Activated naive CD4-positive, alpha-beta T cell treated with anti-CD3 and anti-CD28 coated beads for 36 hours (primary cell): ENCODE measurements at places on chromosomes 16 and 17. TPM values are rescaled to one million over a fixed set of nuclear protein-coding genes. Genes with fewer than 3 reads are reported as not detected.

MYADML2 gene
- total RNA-seq = not detected

TP53TG3 gene
- not detected for total RNA-seq

TMC8 gene
- total RNA-seq = 105 TPM

DNA sequence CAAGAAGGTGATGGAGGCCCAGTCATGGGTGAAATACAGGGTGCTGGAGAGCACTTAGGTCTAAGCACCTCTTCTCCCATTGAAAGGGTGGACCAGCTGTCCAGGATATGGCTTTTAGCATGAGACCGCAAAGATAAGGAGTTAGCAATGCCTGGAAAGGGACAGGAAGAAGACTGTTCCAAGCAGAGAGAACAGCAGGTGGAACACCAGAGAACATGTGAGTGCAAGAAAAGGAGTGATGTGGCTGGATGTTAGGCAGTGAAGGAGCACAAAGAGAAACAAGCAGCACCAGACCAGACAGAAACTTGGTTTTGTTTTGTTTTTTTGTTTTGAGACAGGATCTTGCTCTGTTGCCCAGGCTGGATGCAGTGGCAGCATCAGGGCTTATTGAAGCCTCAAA, 45.4 kb upstream of the CCL1 start:
- H3K27me3 ChIP-seq = peaks cover 15% of the 10 kb centered on the region
- H3K36me3 ChIP-seq = no peaks in the 10 kb centered on the region
- DNase-seq = no peak
- H3K27ac ChIP-seq = no peak overlapping the region
- H3K4me1 ChIP-seq = no peaks in the 10 kb centered on the region
- no peak overlapping the region for H3K4me3 ChIP-seq

DNA sequence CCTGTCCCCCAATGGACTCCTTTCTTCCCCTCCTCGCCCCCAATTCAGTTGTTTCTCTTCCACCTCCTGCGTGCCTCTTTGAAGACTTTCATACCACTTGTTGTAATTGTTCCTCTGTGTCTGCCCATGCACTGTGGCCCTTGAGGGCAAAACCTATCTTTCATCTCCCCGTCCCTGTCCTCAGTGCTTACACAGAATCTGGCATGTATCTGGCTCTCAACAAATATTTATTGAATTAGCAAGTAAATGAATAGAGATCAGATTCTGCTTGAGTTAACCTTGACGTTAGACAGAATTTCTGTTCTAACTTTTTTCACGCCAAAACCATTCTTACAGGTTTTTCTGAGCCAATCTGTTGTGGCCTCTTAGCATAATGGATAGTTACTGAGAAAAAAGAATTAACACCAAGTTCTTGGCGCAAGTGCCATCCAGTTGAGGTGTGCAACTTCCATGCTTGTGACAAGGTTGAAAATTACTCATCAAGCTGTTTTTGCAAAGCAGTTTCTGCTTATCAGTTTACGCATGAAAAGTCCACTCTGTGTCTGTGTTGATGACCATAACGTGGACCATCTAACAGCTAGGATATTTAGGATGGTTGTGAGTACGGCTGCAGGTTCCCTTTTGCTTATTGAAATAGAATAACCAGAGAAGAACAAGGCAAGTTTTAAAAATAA, 215.1 kb downstream of the PRKCA start:
- H3K36me3 ChIP-seq = peaks cover 34% of the 10 kb centered on the region
- no peaks in the 10 kb centered on the region for H3K27me3 ChIP-seq
- H3K4me1 ChIP-seq = peaks cover 80% of the 10 kb centered on the region

DNA sequence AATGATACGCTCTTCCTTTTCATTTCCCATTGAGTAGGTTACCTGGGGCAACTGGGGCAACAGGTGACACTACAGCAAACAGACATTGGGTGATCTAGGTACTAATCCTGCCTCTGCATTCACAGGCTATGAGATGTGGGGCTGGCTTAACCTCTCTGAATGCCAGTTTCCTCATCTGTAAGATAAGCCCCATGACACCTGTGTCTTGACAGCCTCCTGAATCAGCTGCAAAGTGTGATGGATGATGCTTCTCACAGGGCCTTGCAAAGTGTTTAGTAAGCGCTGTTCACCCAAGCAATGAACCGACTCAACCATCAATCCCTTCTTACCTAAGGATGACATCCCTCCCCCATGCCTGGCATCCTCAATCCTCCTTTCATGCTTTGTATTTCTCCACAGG, 322.8 kb downstream of the XYLT1 start:
- H3K27ac ChIP-seq = no peak overlapping the region
- DNase-seq = no peak
- no peaks in the 10 kb centered on the region for H3K27me3 ChIP-seq
- no peaks in the 10 kb centered on the region for H3K4me1 ChIP-seq
- H3K4me3 ChIP-seq = no peak overlapping the region
- no peaks in the 10 kb centered on the region for H3K36me3 ChIP-seq

DNA sequence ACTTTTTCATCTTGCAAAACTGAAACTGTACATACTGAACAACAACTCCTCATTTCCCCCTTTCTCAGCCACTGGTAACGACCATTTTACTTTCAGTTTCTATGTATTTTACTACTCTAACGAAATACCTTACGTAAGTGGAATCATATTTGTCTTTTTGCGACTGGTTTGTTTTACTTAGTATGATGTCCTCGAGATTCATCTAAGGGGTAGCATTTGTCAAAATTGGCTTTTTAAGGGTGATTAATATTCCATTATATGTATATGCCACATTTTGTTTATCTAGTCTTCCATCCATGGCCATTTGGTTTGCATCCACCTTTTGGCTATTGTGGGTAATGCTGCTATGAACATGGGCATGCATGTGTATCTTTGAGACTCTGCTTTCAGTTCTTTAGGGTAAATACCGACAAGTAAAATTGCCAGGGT, 10.4 kb downstream of the KPNB1 start:
- H3K4me1 ChIP-seq = peaks cover 67% of the 10 kb centered on the region
- peak overlapping the region; percentile 37 for H3K4me3 ChIP-seq
- no peaks in the 10 kb centered on the region for H3K27me3 ChIP-seq

GRCh38 chr17:17897442-17897841, 60.7 kb upstream of the SREBF1 start:
- no peak overlapping the region for H3K4me3 ChIP-seq
- no peak overlapping the region for H3K27ac ChIP-seq
- H3K4me1 ChIP-seq = peaks cover 2% of the 10 kb centered on the region
- H3K27me3 ChIP-seq = no peaks in the 10 kb centered on the region
- peaks cover 6% of the 10 kb centered on the region for H3K36me3 ChIP-seq

GRCh38 chr17:62809656-62810055, 1.5 kb upstream of the MARCHF10 start:
- H3K27ac ChIP-seq = no peak overlapping the region
- H3K4me1 ChIP-seq = peaks cover 5% of the 10 kb centered on the region
- no peak for DNase-seq
- no peak overlapping the region for H3K4me3 ChIP-seq
- H3K27me3 ChIP-seq = peaks cover 31% of the 10 kb centered on the region
- no peaks in the 10 kb centered on the region for H3K36me3 ChIP-seq

GRCh38 chr17:51642029-51642428, 381.7 kb downstream of the UTP18 start:
- no peak overlapping the region for H3K27ac ChIP-seq
- peaks cover 15% of the 10 kb centered on the region for H3K27me3 ChIP-seq
- H3K36me3 ChIP-seq = no peaks in the 10 kb centered on the region
- no peak for DNase-seq

DNA sequence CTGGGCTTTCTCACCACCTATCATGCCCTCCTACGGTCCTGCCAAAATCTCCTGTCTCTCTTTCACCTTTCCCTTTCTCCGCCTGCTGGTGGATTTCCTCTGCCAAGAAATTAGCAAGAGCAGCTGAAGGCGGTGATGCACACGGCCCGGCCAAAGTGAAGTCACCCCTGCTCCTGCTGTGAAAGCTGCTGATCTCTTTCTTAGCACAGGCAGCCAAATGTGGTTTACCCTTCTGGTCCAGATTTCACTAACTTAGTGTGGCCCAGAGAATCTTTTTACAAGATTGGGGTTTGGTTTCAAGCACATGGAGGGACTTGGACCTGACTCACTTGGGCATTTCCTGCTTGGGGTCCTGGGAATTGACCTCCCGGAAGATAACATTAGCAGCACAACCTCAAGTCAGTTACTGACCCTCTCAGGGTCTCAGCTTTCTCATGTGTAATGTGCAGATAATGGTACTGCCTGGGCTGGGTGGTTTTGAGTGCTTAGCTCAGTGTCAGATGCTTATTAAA, 155.7 kb downstream of the SOCS1 start:
- DNase-seq = peak; percentile 60
- peaks cover under 1% of the 10 kb centered on the region for H3K36me3 ChIP-seq
- H3K4me3 ChIP-seq = no peak overlapping the region
- no peaks in the 10 kb centered on the region for H3K27me3 ChIP-seq

GRCh38 chr17:16814439-16814838, 124.4 kb downstream of the CCDC144A start:
- H3K4me1 ChIP-seq = no peaks in the 10 kb centered on the region
- no peak for DNase-seq
- H3K27me3 ChIP-seq = no peaks in the 10 kb centered on the region
- no peak overlapping the region for H3K27ac ChIP-seq
- no peaks in the 10 kb centered on the region for H3K36me3 ChIP-seq

GRCh38 chr17:37273409-37274051, 102.3 kb upstream of the C17orf78 start:
- no peak overlapping the region for H3K4me3 ChIP-seq
- H3K27ac ChIP-seq = no peak overlapping the region
- H3K27me3 ChIP-seq = no peaks in the 10 kb centered on the region
- DNase-seq = no peak
- no peaks in the 10 kb centered on the region for H3K4me1 ChIP-seq
- H3K36me3 ChIP-seq = peaks cover 42% of the 10 kb centered on the region

DNA sequence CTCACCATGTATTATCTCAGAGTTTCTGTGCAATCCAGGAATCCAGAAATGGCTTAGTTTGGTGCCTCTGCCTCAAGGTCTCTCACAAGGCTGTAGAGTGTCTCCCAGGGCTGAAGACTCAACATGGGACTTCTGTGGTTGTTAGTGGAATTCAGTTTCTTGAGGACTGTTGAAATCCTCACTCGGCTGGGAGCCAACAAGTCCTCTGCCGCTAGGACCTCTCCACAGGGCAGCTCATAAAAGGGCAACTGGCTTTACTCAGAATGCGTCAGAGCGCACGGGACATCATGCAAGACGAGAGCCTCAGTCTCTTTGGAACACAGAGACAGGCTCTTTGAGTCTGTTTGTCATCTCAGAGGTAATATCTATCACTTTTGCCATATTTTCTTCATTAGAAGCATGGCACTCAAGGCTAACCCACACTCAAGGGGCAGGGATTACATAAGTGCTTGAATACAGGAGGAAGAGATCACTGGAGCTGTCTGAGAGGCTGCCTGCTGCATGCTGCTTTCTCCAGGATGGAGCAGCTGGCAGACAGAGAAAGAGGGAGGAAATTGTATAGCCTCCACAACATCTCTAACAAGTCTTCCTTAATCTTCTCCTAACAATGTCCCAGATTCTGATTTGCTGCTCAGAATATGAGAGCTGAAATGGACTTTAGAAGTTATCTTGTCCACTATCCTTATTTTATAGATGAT, 97.5 kb upstream of the ASIC2 start:
- H3K4me1 ChIP-seq = no peaks in the 10 kb centered on the region
- H3K27me3 ChIP-seq = peaks cover 8% of the 10 kb centered on the region
- H3K27ac ChIP-seq = no peak overlapping the region
- DNase-seq = no peak
- no peaks in the 10 kb centered on the region for H3K36me3 ChIP-seq

DNA sequence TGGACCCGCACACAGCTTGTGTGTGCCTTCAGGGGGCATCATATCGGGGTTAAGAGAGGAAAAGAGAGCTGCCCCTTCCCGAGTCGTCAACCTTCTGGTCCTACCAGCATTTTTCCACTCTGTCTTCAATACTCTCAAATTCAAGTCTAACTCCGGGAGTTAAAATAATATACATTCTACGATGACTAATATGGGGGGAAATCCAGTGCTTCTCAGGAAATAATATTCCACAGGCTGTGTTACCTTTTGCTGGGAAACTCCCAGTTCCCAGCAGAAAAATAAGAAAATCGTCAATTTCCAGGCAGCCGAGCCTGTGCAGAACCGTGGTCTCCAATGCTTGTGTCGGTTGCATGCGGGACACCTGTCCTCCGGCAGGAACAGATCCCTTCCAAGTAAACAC, 105.0 kb upstream of the FOXF1 start:
- peaks cover 9% of the 10 kb centered on the region for H3K27me3 ChIP-seq
- H3K27ac ChIP-seq = no peak overlapping the region
- no peaks in the 10 kb centered on the region for H3K36me3 ChIP-seq
- no peak for DNase-seq
- no peak overlapping the region for H3K4me3 ChIP-seq
- no peaks in the 10 kb centered on the region for H3K4me1 ChIP-seq

GRCh38 chr16:46891910-46892309, 7.7 kb downstream of the GPT2 start:
- H3K36me3 ChIP-seq = no peaks in the 10 kb centered on the region
- no peak overlapping the region for H3K27ac ChIP-seq
- no peak overlapping the region for H3K4me3 ChIP-seq
- no peak for DNase-seq
- H3K4me1 ChIP-seq = no peaks in the 10 kb centered on the region

DNA sequence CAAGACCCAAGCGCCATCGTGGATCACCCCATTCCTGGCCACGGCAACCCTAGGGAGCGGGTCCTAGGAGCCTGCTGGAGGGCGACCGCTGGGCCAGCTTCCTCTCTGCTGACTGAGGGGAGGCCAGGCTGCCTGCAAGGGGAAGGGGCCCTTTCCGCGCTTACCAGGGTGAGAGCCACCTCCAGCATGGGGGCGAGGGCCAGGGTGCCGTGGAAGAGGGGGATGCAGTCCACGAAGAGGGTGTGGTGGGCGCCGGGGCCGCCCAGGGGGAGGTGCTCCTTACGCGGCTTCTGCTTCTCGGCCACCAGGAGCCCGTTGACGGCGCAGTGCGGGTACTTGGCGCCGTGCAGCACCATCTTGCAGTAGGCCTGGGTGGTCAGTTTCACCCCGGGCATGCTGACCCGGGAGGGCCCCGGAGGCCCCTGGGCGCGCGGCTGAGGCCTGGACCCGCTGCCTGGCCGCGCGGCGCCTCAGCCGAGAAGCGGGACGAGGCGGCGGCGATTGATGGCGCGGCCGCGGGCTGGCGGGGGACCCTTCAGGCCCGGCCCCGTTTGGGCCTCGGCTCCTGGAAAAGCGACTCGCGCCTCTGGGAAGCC, 345 bp downstream of the EMC8 start:
- peaks cover 42% of the 10 kb centered on the region for H3K36me3 ChIP-seq
- DNase-seq = peak; percentile 29
- H3K27ac ChIP-seq = peak overlapping the region; percentile 88
- H3K4me3 ChIP-seq = peak overlapping the region; percentile 86
- peaks cover 58% of the 10 kb centered on the region for H3K4me1 ChIP-seq

GRCh38 chr16:47861999-47862398, 293.8 kb downstream of the ABCC12 start:
- no peaks in the 10 kb centered on the region for H3K36me3 ChIP-seq
- no peak overlapping the region for H3K4me3 ChIP-seq
- H3K4me1 ChIP-seq = no peaks in the 10 kb centered on the region
